Effector memory CD8-positive, alpha-beta T cell (primary cell): ENCODE measurements at places on chromosomes 1 and 21.

DNA sequence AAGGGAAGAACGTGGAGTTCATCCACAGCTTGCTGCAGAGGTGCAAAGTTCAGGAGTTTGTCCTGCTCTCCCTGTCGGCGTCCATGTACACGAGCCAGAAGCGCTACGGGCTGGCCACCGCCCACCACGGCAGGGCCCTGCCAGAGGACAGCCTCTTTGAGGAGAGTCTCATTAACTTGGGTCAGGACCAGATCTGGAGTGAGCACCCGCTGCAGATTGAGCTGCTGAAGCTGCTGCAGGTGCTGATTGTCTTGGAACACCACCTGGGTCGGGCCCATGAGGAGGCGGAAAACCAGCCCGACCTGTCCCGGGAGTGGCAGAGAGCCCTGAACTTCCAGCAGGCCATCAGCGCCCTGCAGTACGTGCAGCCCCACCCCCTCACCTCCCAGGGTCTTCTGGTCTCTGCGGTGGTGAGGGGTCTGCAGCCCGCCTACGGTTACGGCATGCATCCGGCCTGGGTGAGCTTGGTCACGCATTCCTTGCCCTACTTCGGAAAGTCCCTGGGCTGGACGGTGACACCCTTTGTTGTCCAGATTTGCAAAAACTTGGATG lies 73.8 kb upstream of the MORC3 start:
- no peak overlapping the region for H3K27ac ChIP-seq
- peaks cover 54% of the 10 kb centered on the region for H3K36me3 ChIP-seq
- no peaks in the 10 kb centered on the region for H3K27me3 ChIP-seq
- no peak overlapping the region for H3K4me3 ChIP-seq
- no peak for DNase-seq

DNA sequence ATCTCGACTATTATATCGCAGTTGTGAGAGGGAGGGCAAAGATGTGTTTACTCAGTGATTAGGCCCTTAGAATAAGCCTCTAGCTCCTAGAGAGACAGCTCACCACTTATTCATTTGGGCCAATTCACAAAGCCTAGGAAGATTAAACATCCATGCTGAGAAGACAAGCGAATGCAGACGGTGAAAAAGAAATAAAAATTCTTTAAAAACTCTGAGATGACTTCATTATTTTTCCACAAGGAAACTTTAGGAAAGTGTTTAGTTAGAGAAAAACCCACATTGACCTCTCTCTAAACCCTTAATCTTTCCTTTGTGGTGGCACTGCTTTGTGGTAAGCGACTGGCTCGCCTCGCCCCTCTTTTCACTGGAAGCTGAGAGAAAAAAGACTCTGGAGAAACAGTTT lies 146.8 kb upstream of the DMRTA2 start:
- H3K4me1 ChIP-seq: no peaks in the 10 kb centered on the region
- no peak overlapping the region for H3K27ac ChIP-seq
- no peak overlapping the region for H3K4me3 ChIP-seq
- H3K36me3 ChIP-seq: peaks cover 6% of the 10 kb centered on the region
- H3K27me3 ChIP-seq: no peaks in the 10 kb centered on the region

GRCh38 chr1:166145499-166145898 lies 21.3 kb downstream of the FAM78B start:
- H3K4me1 ChIP-seq: no peaks in the 10 kb centered on the region
- no peak overlapping the region for H3K27ac ChIP-seq
- no peaks in the 10 kb centered on the region for H3K36me3 ChIP-seq
- DNase-seq: no peak
- H3K27me3 ChIP-seq: no peaks in the 10 kb centered on the region

DNA sequence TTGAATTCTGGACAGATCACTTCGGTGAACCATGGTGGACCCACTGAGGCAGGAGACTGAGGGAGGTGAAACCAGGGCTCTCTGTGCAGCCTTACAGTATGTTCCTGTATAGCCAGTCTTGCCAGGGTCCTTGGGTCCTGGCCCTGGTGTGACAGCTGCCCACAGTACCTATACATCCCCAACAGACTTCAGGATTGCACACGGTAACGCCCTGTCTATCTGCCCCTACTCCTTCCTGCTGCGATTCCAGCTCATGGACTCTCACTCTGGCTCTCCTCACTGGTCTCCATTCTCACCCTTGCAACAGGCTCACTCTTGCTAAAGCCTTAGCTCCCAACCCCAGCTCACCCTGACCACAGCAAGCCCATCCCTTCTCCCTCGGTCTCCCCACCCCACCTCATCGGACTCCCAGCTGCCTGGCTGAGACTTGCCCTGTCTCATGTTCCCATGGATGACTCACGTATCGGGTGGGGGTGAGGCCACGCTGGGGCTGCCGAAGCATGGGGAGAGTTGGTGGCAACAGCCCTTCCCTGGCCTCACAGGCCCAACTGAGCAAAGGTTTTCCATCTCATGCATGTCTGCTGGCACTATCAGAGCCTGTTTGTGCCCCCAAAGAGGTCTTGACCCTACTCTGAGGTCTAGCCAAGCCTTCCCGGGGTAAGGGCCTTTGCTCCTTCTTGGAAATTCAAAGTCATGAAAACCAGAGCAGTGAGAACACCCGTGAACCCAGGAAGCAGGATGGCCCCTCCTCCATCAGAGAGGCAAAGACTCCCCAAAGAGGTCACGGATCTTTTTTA lies 7.1 kb downstream of the PHLDA3 start:
- no peak for DNase-seq
- H3K27me3 ChIP-seq: peaks cover 25% of the 10 kb centered on the region
- H3K4me1 ChIP-seq: no peaks in the 10 kb centered on the region

GRCh38 chr1:243364330-243364729 lies 108.5 kb downstream of the SDCCAG8 start:
- H3K4me1 ChIP-seq: no peaks in the 10 kb centered on the region
- H3K36me3 ChIP-seq: peaks cover 4% of the 10 kb centered on the region
- no peak overlapping the region for H3K4me3 ChIP-seq
- no peak overlapping the region for H3K27ac ChIP-seq
- no peak for DNase-seq

DNA sequence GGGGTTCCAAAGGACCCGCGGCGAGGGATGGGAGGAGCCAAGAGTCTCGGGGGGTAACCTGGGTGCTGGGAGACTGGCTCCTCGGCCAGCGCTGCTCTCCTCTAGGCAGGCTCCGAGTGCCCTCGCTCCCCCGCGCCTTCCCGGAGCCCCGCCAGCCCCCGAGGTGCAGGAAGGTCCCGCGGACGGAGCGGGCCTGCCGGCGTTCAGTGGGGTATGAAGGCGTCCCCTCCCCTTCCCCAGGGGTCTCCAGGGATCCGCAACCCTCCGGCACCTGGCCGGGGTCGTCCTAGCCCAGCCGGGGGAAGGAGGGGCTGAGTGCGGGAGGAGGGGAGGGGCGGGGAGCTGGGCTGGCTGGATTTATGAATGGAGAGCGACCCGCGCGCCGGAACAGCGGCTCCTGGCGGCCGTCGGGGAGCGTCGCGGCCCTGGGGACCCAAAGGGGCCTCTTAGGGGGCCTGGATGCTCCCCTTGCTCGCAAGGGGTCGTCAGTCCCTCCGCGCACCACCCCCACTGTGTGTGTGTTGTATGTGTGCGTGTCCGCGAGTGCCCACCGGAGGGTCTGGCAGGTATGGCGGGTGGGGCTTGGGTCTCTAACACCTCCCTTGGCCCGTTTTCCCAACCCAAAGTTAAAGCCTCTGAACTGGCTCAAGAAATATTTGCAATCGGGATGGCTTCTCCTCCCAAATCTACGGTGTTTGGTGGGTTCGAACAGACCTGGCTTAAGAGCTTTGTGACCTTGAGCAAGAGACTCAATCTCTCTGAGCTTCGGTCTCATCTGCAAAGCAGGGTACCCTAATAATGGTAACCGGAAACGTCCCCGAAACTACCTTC lies 642 bp downstream of the HCRTR1 start:
- no peak overlapping the region for H3K27ac ChIP-seq
- peaks cover 7% of the 10 kb centered on the region for H3K36me3 ChIP-seq
- DNase-seq: peak; percentile 24
- peaks cover 8% of the 10 kb centered on the region for H3K4me1 ChIP-seq

DNA sequence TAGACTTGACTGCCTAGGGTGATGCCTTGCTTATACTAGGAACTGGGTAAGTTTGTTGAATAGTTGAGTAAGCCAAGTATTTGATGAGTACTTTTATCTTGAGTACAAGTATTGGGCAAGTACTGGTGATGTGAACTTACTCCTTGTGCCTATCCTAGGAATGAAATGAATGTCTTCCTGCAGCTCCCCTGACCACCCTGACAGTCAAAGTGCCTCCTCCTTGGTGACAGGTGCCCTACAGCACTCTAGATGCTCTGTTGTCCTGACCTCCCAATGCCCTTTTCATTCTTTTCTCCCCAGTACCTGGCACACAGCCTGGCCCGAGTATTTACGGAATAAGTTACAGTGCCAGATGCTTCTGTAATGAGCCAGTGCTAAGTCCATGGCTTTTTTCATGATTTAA lies 25.5 kb downstream of the PCSK9 start:
- no peak overlapping the region for H3K27ac ChIP-seq
- peaks cover 32% of the 10 kb centered on the region for H3K36me3 ChIP-seq
- H3K27me3 ChIP-seq: no peaks in the 10 kb centered on the region
- DNase-seq: no peak

- DNase-seq: no peak
- peaks cover 39% of the 10 kb centered on the region for H3K36me3 ChIP-seq
- peaks cover 34% of the 10 kb centered on the region for H3K4me1 ChIP-seq
- H3K27me3 ChIP-seq: no peaks in the 10 kb centered on the region
- H3K4me3 ChIP-seq: no peak overlapping the region
Measured at GRCh38 chr1:185152187-185152767, 4.5 kb downstream of the TRMT1L start.

GRCh38 chr21:28509031-28509430 lies 483.6 kb downstream of the LTN1 start:
- no peak overlapping the region for H3K4me3 ChIP-seq
- H3K27ac ChIP-seq: no peak overlapping the region
- peaks cover 7% of the 10 kb centered on the region for H3K27me3 ChIP-seq
- H3K36me3 ChIP-seq: no peaks in the 10 kb centered on the region
- DNase-seq: no peak
- no peaks in the 10 kb centered on the region for H3K4me1 ChIP-seq

DNA sequence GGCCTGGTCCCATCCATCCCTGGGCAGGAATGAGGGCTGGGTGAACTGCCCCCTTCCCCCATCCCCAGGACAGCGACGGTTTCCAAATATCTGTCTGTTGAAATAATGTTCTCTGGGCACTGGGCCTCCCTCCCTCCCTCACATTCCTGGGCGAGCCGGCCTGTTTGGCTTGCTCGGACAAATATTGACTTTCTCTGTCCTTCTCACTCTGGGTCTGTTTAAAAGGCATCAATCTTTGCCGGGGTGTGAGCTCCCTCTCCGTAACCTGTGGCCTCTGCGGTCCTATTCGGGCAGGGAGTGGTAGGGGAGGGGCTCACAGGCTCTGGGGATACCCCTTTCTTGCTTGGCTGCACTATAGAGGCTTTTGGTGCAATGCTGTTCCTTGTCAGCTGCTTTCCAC lies 40.2 kb downstream of the FOXD2 start:
- H3K27me3 ChIP-seq: peaks cover 47% of the 10 kb centered on the region
- no peaks in the 10 kb centered on the region for H3K36me3 ChIP-seq
- H3K4me3 ChIP-seq: no peak overlapping the region
- no peaks in the 10 kb centered on the region for H3K4me1 ChIP-seq
- no peak overlapping the region for H3K27ac ChIP-seq
- no peak for DNase-seq

DNA sequence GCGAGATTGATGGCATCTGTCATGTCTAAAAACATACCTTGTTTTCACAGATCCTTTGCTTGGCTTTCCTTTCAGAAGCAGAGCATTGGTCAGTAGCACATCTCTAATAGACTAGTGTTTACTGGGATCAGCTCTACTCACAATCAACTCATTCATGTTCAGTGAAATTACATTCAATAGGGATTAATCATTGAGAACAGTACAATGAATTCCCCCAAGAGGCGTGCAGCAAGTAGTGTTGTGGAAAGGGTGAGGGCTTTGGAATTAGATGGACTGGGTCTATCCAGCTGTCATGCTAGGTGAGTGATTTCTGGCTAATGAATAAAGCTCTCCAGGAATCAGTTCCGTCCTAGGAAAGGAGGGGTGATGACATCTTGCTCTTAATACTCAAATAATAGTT lies 155.2 kb upstream of the COA6 start:
- H3K36me3 ChIP-seq: no peaks in the 10 kb centered on the region
- DNase-seq: no peak
- H3K27ac ChIP-seq: no peak overlapping the region
- peaks cover 23% of the 10 kb centered on the region for H3K27me3 ChIP-seq
- no peaks in the 10 kb centered on the region for H3K4me1 ChIP-seq

- H3K4me3 ChIP-seq: no peak overlapping the region
- DNase-seq: no peak
- no peaks in the 10 kb centered on the region for H3K36me3 ChIP-seq
- no peaks in the 10 kb centered on the region for H3K27me3 ChIP-seq
- no peaks in the 10 kb centered on the region for H3K4me1 ChIP-seq
Measured at GRCh38 chr1:177444997-177445746, 274.4 kb downstream of the BRINP2 start.

DNA sequence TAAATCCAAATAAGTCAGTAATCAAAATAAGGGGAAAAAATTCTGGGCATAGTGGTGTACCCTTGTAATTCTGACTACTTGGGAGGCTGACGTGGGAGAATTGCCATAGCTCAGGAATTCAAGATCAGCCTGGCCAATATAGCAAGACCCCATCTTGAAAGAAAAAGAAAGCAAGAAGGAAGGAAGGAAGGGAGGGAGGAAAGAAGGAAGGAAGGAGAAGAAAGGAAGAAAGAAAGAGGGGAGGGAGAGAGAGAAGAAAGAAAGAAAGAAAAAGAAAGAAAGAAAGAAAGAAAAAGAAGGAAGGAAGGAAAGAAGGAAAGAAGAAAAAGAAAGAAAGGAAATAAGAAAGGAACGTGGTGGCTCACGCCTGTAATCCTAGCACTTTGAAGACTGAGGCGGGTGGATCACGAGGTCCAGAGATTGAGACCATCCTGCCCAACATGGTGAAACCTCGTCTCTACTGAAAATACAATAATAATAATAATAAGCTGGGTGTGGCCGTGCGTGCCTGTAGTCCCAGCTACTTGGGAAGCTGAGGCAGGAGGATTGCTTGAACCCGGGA lies 64.5 kb upstream of the ROR1 start:
- no peak overlapping the region for H3K4me3 ChIP-seq
- H3K27me3 ChIP-seq: peaks cover 46% of the 10 kb centered on the region
- no peaks in the 10 kb centered on the region for H3K36me3 ChIP-seq
- DNase-seq: no peak
- no peak overlapping the region for H3K27ac ChIP-seq
- no peaks in the 10 kb centered on the region for H3K4me1 ChIP-seq

DNA sequence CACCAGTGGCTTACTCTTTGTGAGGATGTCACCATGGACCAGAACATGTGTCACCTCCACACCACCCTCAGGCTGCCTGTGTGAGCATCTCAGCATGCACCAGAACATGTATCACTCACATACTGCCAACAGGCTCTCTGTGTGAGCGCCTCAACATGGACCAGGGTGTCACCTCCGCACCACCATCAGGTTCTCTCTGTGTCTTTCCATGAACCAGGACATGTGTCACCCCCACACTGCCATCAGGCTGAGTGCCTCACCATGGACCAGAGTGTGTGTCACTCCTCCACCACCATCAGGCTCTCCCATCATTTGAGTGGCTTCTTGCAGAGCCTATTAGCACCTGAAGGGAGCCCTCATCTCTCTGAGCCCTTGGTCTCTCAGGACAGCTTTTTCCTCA lies 125.2 kb downstream of the ZNF648 start:
- H3K27me3 ChIP-seq: peaks cover 11% of the 10 kb centered on the region
- no peak overlapping the region for H3K4me3 ChIP-seq
- no peaks in the 10 kb centered on the region for H3K36me3 ChIP-seq

GRCh38 chr1:85172684-85173337 lies 28.0 kb downstream of the SYDE2 start:
- no peaks in the 10 kb centered on the region for H3K27me3 ChIP-seq
- DNase-seq: no peak
- H3K4me3 ChIP-seq: no peak overlapping the region
- no peak overlapping the region for H3K27ac ChIP-seq
- H3K4me1 ChIP-seq: no peaks in the 10 kb centered on the region

GRCh38 chr1:202679406-202680177 lies 30.7 kb downstream of the SYT2 start:
- H3K27ac ChIP-seq: no peak overlapping the region
- no peaks in the 10 kb centered on the region for H3K4me1 ChIP-seq
- H3K36me3 ChIP-seq: no peaks in the 10 kb centered on the region
- peaks cover 79% of the 10 kb centered on the region for H3K27me3 ChIP-seq
